ENCODE measurements at places on chromosomes 4 and X.

DNA sequence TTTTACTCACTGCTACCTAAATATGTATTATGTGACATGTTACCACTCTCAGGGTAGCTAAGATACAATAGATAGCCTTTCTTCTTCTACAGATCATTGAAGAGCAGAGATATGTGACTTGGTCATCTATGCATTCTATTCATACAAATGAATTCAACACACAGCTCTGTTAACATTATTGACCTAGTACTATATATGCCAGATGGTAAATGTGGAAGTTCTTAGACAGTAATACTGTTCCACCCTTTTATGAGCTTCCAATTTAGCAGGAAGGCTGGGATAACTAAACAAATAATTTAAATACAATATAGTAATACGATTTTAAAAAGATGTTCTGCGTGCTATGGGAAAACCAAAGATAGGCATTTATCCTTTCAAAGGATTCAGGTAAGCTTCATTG is 76.0 kb downstream of the SYTL5 start:
- DNase-seq = no peak

GRCh38 chr4:123449780-123450179 is 53.2 kb downstream of the SPRY1 start:
- no peak for DNase-seq

DNA sequence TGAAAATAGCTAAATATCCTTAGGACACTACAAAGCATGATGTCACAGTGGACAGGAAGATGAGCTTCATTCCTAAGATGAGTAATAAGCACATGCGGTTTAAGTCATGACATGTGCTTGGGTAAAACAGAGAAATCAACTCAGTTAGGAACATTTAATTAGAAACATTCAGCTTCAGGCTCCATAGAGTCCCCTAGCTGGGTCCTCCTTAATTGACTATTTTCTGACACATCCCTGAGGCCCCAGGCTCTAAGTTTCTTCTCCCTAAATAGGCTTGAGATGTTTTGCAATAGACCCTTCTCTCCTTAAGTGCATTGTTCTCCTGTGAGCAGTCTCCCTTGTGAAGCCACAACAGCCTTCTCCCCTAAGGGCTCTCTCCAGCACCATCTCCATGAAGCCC is 70.4 kb upstream of the ANXA3 start:
- no peak for DNase-seq

DNA sequence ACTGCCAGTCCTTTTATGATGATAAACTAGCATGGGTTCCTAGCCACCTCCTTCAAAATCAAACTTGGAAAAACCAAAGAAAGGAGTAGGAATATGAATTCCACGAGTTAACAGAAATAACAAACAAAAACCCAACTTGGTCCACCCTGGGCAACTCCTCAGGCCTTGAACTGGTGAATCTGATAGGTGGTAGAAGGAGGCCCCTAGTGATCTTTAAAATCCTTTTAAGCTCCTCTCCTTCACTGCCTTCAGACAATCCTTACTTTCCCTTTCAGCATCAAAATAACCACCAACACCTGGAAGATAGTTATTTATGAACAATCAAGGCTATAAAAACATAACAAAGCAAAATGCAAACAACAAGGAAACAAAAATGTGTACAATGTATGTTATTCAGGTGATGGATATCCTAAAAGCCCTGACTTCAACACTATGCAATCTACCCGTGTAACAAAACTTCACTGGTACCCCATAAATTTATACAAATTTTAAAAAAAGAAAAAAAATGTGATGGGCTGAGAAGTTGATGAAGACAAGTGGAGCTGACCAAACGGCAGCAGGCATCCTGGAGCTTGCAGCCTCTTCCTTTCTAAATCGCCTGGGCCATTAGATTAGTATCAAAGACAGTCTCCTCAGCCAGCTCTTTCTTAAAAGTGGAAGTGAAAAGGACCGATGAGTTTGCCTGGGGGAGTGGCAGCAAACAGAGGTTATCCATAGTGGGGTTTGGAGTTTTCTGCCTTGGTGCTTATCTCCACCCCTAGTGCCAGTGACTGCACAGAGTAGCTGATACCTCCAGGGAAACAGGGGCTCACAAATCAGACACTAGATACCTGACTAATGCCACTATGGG is 179.6 kb downstream of the TMA16 start:
- no peak for DNase-seq

- no peak for DNase-seq
Measured at GRCh38 chr4:68249434-68249833, 3.9 kb upstream of the TMPRSS11B start.

DNA sequence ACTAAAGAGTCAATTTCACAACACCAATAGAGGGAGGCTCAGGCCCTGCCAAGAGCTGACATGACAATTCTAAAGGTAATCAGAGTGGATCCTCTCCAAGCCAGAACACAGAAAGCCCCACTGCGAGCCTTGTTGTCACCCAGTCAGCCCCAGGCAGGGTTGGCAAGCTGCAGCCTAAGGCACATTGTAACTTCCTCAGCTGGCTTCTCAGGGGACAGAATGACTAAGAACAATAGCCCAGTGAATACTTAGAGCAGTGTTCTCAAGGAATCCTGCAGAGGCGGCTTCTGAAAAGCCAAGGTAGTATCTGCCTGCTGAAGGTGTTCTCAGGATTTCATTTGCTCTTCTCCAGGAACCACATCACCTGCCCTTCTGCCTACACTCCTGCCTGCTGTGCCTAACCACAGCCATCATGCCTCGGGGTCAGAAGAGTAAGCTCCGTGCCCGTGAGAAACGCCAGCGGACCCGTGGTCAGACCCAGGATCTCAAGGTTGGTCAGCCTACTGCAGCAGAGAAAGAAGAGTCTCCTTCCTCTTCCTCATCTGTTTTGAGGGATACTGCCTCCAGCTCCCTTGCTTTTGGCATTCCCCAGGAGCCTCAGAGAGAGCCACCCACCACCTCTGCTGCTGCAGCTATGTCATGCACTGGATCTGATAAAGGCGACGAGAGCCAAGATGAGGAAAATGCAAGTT is at the start of gene MAGEB4:
Gene MAGEB4 (plus strand): TSS at position 277 of the 692 bp plus-strand sequence. CDS start 136 bp downstream, at position 413.
- DNase-seq = no peak

DNA sequence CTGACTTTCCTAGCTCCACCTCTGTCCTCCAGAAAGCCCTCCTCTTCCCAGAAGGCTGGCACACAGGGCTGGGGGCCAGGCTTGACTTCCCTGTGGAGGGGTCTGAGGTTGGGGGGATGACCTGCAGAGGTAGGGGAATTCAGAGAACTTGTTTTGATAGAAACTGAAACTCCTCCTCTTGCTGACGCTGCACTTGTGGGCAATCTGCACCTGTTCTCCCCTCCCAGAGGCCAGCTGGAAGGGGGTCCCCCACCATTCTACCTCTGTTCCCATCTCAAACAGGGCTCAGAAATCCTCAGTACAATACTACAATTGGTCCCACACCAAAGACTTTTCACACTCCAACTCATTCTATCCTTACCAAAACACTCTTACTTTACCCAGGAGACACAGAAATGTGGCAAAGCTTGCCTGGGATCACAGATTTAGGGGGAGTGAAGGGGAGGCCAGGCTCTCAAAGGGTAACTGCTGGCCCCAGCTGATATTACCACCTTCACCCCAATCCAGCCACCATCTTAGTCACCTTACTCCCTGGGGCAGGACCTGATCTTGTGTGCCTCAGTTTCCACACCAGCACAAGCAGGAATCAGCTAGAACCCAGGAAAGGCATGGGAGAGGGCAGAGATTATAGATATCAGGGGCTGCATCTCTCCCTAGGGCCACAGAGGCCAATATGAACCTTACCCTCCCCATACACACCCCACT is 18.5 kb downstream of the OTUD5 start:
- DNase-seq = no peak

GRCh38 chr4:124596816-124597215 is 115.7 kb downstream of the ANKRD50 start:
- no peak for DNase-seq

DNA sequence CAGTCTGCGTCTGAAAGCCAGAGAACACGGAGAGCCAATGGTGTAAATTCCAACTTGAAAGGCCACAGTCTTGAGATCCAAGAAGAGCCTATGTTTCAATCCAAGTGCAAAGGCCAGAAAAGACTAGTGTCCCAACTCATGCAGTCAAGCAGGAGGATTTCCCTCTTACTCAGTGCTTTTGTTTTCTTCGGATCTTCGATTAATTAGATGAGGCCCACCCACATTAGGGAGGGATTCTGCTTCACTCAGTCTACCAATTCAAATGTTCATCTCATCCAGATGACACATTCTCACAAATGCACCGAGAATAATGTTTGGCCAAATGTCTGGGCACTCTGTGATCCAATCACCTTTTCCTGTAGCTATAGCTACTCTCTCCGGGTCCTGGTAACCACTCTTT is 91.5 kb upstream of the S100G start:
- DNase-seq = no peak

- no peak for DNase-seq
Measured at GRCh38 chrX:28273736-28274135, 292.5 kb upstream of the DCAF8L1 start.

DNA sequence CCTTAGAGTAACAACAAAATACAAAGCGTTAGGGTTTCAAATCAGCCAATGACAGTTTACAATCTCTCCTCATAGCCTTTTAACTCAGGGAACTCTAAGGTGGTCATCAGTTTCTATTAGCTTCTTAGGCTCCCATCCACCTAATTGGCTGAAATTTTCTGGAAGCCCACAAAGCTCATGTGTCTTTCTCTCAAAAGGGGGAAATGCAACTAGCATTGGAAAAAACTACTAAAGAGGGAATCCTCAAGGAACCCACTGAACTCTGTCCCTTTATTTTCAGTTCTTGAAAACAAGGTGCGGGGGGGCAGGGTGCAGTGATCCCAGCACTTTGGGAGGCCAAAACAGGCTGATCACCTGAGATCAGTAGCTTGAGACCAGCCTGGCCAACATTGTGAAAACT is 56.4 kb downstream of the PDGFC start:
- DNase-seq = no peak

- no peak for DNase-seq
Measured at GRCh38 chrX:130176354-130176776, 4.6 kb downstream of the RAB33A start.

DNA sequence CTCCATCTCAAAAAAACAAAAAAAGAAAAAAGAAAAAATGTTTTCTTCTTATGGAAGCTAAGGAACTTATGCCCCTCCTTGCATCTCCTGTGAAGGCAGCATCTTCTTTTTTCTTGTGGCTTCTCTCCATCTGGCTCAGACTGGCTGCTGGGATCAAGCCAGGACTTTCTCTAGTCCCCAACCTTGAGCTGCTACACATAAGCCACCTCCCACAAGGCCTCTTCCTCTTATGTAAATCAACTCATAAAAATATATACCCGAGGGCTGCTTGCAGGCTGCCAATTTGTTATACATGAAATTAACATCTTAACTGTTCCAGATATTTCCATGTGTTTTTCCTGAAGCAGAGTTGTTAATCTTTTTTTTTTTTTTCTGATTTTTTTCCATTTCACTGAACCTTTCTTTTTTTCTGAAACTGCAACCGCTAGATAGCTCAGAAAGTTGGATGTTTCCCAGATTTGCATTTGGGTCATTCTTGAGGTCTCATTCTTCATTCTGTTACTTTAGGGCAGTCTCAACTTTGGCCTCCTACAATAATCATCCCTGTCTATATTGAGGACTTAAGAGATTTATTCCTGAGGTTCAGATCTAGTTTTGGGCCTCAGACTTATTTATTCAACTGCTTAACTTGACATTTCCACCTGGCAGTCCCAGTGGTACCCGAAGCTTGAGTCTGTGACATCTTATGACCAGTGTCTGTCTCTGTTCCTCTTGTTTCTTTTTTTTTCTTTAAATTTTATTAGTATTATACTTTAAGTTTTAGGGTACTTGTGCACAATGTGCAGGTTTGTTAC is 10.3 kb downstream of the SNX25 start:
- DNase-seq = no peak

DNA sequence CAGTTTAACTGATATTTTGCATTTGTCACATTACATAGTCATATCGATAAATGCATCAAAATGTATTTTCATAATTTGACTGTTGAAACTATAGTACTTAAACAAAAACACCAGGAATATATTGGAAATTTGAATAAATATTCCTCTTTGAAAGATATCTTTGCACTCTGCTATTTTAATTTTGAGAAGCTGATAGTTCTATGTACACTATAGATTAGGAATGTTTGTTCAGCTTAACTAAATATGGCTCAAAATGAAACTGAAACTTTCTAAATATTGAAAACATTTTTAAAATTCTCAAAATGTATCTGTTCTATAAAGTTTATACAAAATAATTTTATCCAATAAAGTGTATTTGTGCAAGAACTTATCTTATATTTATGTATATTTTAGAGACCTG is 510.1 kb downstream of the FSTL5 start:
- DNase-seq = no peak

GRCh38 chrX:121254336-121254735 is 206.9 kb downstream of the GLUD2 start:
- no peak for DNase-seq

DNA sequence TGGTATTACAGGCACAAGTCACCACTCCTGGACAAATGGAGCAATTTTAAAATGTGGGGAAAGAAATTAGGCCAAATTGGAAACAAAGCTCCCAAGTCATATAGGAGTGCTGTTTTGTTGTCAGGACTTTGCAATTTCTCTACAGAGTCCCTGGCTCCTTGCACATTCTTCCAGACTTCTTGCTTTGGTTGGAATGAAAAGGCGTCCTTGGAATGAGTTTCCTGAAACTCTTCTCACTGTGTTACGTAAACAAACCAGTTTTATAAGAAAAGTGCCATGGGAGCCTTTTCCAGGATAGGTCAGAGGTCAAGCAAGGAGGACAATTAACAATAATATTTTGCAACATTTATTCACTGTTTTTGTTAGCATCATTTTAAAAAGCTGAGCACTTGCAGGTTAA is 32.4 kb upstream of the KIT start:
- no peak for DNase-seq

- no peak for DNase-seq
Measured at GRCh38 chrX:152136312-152136711, 2.1 kb downstream of the MAGEA10 start.

GRCh38 chr4:79682801-79683530 is 274.9 kb upstream of the GK2 start:
- no peak for DNase-seq

- no peak for DNase-seq
Measured at GRCh38 chrX:101973066-101973465, 41.2 kb upstream of the ZMAT1 start.
